Occipital lobe (tissue), 3 donors: ENCODE measurements at places on chromosomes 2 and 18.

DNA sequence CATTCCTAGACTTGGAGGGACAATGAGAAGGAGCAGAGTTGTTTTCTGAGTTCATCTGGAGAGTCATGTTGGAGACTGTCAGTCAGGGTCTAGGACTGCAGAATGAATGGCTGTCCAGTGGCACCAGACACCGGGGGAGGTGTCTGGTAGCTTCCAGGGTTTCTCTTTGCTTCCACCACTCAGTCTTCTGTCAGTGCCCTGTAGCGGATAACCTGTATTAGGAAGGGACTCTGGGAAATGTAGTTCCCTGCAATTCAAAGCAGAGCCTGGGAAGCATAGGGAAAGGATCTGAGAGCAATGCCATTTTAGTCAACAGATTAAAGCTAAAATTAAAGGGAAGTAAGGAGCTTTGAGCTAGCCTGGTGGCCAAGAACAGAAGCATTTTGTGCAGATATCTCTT is 257.9 kb downstream of the THSD7B start:
- no peak for DNase-seq

- no peak for DNase-seq
Measured at GRCh38 chr2:73588177-73588576, 54.0 kb downstream of the NAT8 start.

- no peak for DNase-seq
Measured at GRCh38 chr2:25421289-25421688, 79.6 kb upstream of the DNMT3A start.

DNA sequence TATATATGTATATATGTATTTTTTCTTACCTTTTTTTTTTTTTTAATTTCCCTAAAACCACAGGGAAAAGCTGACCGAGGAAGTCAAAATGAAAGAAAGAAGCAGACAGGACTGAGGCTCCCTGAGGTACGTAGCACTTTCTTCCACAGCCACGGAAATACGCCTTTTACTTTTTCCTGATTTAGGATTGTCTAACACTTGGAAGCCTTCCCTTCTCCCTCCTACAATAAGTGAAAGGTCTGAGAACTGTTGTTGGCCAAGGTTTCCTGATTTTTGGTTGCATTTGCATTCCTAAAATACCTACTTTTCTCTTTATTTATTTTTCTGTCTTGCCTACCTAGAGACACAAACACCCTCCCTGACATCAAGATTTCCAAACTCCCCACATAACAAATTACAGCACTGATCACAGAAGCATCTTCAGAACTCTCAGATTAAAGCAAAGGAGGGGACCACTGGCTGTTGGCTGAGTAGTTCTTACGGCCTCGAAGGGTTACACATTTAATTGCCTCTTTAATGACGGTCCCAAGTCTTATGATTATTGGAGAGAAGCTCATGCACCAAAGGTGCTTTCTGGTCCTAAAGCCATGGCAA is 778.5 kb upstream of the FANCL start:
- DNase-seq: no peak

- DNase-seq: no peak
Measured at GRCh38 chr2:203484266-203485112, 50.6 kb downstream of the RAPH1 start.

DNA sequence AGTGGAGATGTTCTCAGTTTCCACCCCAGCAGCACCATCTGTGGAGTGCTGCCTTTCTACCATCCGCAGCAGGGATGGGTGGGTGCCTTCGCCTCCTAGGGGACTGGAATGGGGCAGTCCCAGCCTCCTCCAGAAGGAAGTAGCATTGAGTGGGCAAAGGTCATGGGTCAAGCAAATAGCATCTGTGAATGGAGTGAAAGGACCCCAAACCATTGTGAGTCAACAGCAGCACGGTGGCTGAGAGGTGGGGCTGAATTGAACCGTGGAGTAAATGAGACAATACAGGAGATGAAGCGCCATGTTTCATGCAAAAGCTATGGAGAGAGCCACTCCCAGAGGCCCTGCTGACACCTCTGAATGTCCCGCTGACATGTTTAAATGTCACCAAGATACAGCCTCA is 9.7 kb downstream of the GPR55 start:
- DNase-seq: no peak

DNA sequence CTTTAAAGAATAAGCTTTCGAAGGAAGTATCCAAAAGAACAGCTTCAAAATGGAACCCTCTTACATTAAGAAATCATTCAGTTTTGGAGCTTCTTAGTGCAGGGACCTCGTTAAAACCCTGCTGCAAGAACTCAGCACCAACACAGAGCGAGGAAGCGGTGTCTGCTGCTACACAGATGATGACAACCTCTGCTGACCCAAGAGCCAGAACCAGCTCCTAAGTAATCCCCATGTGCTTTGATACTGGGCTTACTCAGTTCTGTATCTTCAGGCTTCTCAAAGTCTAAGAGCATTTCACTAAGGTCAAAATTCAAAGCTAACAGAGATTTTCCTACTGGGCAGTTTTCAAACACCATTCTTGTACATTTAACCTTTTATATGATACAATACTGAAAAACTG is 194.6 kb downstream of the STK39 start:
- DNase-seq: no peak

DNA sequence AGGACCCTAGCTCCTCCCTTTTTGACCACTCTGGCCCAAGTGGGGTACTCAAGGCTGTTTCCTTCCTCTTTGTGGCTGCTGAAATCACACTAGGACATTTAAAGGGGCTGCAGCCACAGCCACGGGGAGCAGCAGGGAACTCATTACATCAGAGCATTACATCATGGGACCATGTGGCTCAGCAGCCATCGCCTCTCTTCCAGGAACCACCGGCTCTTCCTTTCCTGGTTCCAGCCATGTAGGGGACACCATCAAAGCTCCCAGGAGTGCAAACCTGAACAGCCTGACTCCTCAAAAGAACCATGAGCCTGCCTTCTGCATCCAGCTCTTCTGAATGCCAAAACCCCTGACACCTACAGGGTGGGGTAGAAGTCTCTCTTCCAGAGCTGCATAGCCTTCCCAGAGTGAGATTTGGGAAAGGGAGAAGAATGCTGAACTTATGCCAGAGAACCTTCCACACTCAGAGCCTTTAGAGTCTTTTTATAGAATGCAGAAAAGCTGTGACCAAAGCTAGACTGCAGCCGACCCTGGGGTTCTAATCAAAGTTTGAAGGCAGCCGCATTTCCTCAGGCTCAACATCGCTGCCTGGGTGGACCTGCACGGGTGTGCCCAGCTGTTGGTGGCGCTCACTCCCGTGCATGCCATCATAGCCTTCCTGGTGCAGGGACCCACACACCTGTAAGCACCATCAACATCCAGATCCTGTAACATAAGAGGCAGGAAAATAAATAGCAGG is 121.7 kb downstream of the KLHL29 start:
- DNase-seq: no peak

DNA sequence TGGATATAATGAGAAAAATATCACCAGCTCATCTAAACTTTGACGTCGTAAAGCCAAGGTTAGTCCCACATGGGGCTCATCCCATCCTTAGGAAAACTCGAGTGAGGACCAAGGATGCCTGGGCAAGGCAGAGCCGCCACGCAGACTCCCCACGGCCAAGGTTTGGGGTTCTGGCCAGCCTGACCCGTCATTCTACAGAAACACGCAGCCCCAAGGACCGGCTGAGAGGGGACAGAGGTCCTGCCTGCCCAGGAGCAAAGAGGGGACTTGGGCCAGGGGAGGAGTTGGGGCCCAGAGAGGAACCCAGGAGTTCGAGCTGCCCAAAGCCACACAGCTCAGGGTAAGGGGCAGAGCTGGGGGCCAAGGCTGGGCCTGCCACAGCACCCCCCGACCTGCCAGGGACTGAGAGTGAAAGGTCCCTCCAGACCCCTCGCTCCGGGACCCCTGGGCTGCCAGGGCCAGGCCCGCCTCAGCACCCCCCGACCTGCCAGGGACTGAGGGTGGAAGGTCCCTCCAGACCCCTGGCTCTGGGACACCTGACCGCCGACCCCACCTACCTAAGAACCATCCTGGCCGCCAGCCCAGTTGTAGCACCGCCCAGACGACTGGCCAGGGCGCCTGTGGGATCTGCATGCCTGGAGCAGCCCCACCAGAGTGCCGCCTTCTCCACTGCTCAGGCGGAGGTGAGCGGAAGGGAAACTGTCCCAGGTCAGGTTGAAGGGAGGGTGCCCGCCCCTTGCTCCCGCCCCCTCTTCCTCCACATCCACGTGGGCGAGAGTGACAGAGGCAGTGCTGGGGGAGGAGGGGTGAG is at the start of gene PDCD1:
TSS of gene PDCD1 (minus strand) at position 689 of the 811 bp plus-strand sequence. CDS start at position 633, 56 bp downstream.
- no peak for DNase-seq
